ENCODE measurements at places on chromosomes 7 and 10.

DNA sequence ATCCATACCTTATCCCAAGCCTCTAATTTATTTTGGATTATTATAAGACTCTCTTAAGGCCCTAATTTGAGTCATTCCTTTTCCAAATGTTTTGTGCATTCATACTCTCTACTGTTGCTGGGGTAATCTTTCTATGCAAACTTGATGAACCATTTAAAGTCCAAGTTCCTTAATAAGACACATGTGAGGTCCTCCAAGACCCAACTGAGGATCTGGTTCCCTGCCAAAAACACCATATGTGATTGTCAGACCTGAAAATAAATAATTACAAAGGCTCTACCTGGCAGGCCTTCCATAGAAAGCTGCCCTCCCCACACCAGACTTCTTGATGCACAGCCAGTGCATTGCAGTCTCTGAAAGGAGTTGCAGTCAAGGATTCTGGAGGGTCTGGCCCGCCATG lies 257.9 kb upstream of the AKR1E2 start:
- no peak for DNase-seq

- no peak for DNase-seq
Observed at GRCh38 chr10:122050811-122051210, 61.8 kb downstream of the TACC2 start.

GRCh38 chr10:52353960-52354394 lies 39.9 kb downstream of the DKK1 start:
- no peak for DNase-seq

DNA sequence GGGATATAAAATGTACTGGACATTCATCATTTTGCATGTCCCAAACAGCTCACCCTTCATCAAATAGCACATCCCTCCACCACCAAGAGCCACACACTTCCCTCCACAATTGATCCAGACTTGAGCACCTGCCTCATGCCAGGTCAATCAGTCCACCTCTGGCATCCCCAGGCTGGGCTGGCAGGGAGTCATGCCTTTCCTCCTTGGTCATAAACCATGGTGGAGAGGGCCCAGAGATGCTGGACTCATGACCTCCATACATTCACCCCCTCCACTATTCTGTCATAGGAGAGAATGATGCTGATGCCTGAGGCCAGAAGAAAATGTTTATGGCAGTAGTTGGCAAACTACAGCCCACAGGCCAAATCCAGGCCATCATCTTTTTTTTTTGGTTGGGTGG lies 16.1 kb upstream of the GDF10 start:
- DNase-seq, result no peak

DNA sequence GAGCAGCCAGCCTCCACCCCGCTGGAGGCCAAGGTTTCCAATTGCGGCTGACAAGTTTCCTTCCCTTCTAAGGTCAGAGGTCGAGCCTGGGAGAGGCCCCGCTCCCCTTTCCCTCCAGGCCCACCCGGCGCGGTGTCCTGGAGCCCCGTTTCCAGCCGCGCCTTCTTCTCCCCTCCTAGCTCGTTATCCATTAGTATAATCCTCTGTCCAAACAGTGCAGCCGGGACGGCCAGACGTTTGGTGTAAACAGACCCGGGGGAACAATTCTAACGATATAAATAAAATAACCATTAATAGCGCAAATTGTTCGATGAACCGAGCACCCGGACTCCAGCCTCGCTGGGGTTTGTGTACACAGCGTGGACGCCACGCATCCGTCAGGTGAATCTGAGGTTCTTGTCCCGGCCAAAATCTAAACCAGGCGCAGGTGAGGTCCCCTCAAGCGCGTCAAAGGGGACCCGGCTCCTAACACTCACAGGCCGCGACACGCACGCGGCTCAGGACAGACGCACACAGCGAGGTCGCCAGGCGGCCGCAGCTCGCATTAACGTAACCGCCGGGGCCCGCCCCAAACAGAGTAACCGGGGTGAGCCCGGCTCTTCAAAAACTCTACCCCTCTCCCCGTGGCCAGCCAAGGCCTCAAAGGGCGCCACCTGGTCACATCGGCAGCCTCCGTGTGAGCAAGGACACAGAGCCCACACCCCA lies 10.8 kb upstream of the NKX2-3 start:
- DNase-seq, result no peak
